ENCODE measurements at places on chromosomes 11 and 22. TPM values are rescaled to one million over a fixed set of nuclear protein-coding genes. Genes with fewer than 3 reads are reported as not detected.

TH gene
- total RNA-seq, result under 0.01 TPM

JAML gene
- total RNA-seq, result not detected

GPHA2 gene
- total RNA-seq, result not detected

CSNK2A3 gene
- total RNA-seq, result 4.1 TPM
